ENCODE measurements at places on chromosomes 7 and 10.
A peak's percentile ranks its signal among the peaks of the same experiment; 100 is the strongest.

DNA sequence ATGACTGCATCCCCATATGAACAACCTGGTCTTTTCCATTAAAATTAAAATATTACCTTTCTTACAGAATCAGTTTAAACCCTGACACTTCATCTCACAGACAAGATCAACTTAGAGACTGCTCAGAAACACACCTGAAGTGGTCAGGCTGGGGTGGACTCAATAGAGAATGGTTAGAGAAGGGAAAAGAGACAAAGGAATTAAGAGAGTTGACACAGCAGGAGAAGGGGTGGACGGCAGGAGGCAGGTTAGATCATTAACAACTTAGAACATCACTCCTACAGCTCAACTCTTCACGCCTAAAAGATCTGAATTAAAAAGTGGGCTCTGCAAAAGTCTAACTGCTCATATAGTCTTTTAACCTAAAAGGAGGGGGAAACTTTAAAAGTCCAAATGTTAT lies 157.7 kb upstream of the COL1A2 start:
- DNase-seq: no peak

DNA sequence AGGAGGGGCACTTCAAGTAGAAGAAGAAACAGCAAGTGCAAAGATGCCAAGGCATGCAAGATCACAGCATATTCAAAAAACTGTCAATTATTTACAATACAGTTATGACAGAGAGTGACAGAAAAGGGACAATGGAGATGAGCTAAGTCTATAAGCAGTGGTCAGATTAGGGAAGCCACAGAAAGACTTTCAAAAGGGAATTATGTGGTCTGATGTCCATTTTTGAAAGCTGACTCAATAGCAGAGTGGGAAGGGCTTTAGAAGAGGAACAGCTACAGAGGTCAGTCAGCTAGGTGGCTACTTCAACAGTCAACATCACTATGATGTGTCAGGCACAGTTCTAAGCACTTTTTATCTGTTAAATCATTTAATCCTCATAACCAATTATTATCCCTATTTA lies 45.2 kb upstream of the SPOCK2 start:
- DNase-seq: no peak

- no peak for DNase-seq
Observed at GRCh38 chr7:108724251-108725100, 154.8 kb downstream of the DNAJB9 start.

DNA sequence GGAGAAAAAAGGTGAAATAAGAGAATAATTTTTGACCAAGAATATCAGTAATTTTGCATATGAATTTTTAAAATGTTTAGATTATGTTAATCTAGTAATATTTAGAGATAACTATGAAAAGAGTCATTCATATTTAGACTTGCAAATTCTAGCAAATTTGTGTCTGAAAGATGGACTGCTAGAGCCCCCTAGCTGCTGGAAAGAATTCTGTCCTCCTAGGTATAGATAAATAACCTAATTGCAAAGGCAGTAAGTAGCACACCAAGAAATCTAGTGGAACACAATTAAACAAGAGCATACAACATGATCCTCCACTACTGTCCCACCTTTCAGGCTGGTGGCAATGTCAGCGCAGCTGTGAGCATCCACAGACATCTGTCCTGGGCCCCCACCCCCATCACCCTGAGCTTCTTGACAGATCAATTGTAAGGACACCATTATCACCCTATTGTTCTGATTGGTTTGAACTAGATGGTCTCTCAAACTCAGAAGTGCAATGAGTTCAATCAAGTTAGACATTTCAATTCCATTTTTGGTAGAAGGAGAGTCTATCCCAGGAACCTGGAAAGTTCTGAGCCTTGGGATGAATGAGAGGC lies 15.0 kb upstream of the GFRA1 start:
- DNase-seq: peak; percentile 5

- no peak for DNase-seq
Observed at GRCh38 chr10:97574374-97575126, 2.0 kb downstream of the ANKRD2 start.

All from NCI-H526 (cell line).